ENCODE measurements at places on chromosomes 3 and 15.

DNA sequence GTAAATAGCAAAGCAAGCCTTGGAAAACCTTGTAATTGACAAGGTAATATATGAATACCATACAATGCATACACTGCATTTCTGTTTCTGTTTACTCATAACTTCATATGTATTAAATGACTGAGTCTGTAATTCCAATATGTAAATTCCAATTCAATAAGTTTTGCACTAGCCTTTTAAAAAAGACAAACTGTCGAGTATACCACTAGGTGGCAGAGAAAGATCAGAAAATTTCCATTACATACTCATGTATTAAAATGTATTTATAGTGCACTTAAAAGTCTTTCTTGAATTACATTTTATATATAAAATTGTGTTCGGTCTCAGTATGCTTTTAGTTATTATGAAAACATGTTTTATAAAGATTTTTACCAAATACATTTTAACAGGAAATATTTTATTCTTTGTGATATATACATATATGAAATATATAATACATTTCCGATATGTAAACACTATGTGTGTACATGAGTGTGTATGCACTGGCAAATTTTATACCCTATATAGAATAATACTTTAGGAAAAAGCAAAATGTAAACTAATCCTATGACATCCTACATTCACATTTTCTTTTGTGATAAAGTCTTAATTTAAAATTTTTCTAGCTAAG, 216.8 kb downstream of the VGLL3 start:
- DNase-seq: no peak

DNA sequence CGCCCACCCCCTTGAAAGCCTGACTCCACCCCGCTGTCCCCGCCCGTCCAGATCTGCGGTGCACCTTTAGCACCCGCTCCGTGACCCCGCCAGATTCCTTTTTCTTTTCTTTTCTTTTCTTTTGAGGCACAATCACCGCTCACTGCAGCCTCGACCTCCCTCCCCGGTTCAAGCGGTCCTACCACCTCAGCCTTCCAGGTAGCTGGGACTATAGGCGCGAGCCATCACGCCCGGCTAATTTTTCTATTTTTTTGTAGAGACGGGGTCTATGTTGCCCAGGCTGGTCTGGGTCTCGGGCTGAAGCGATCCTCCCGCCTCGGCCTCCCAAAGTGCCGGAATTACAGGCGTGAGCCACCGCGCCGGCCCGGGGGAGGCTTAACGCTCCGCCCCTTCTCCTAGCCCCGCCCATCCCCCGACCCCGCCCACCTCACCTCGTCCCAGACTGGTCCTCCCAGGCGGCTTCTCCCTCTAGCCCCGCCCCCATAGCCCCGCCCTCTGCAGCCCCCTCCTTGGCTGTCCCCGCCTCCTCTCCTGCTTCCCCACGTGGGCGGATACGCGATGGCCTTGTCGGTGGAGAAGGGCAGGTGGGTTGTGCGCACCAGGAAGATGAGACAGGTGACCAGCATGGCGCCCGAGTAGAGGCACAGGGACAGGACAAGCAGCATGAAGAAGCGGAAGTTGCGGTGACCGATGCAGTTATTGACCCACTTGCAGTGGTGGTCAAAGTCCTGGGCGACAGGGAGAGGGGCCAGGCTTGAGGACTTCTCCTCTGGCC, 3.2 kb downstream of the ZDHHC19 start:
- peak; percentile 47 for DNase-seq

DNA sequence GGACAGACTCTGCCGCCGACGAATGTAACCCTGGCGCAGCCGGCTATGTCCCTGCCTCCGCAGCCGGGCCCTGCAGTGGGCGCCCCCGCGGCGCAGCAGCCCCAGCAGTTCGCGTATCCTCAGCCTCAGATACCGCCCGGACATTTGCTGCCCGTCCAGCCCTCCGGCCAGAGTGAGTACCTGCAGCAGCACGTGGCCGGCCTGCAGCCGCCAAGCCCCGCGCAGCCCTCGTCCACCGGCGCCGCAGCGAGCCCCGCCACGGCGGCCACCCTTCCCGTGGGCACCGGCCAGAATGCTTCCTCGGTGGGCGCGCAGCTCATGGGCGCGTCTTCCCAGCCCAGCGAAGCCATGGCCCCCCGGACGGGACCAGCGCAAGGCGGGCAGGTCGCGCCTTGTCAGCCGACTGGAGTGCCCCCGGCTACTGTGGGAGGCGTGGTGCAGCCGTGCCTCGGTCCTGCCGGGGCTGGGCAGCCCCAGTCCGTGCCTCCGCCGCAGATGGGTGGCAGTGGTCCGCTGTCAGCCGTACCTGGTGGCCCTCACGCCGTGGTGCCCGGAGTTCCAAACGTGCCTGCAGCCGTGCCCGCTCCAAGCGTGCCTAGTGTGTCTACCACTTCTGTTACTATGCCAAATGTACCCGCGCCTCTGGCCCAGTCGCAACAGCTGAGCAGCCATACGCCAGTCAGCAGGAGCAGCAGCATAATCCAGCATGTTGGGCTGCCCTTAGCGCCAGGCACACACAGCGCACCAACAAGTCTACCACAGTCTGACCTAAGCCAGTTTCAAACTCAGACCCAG, 2.4 kb downstream of the TSC22D2 start:
- peak; percentile 8 for DNase-seq

DNA sequence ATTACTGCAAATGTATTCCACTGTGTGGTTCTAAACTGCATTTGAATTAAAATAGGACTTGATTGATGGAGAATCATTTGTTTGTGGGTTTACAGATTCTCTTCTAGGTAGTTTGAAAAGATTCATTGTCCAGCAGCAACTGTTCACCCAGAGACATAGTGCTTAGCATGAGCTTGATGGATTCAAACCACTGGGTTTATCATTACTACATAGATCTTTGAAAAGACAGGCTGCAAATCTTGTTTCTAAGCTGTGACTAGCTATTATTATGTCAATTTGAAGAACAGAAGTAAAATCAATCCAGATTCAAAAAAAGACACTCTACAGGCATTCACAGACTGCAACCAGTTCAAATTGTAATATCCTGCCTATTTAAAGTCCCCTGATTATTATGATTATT, 49.8 kb downstream of the MBNL1 start:
- DNase-seq: no peak

GRCh38 chr15:90364251-90364650, 12.2 kb downstream of the ZNF774 start:
- DNase-seq: no peak

- DNase-seq: no peak
Measured at GRCh38 chr3:161556533-161556932, 59.9 kb downstream of the OTOL1 start.

DNA sequence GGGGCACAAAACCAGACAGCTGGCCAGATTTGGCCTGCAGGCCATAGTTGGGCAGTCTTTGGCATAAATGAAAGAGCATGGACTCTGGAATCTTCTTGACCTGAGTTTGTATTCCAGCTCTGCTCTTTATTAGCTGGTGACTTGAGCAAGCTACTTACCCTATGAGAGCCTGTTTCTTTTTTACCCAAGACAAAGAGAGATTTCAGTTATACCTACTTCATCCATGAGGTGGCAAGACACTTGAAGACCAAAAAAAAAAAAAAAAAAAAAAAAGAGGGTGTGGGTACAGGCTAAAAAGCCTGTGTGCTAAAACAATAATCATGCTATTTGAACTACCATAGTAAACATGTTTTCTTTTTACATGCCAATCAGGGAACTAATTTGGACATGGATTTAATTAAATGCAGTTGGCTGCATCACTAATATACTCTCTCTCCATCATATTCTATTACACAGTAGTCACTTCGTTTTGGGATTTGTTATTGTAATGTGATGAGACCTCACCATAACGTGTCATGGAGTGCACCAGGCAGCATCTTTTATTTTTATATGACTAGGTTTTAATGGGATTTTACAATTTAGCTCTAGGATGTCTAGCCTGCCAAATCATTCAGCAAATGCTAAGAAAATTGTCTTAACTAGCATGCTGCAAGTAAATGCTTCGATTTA, 109.2 kb upstream of the FHIT start:
- DNase-seq: no peak

DNA sequence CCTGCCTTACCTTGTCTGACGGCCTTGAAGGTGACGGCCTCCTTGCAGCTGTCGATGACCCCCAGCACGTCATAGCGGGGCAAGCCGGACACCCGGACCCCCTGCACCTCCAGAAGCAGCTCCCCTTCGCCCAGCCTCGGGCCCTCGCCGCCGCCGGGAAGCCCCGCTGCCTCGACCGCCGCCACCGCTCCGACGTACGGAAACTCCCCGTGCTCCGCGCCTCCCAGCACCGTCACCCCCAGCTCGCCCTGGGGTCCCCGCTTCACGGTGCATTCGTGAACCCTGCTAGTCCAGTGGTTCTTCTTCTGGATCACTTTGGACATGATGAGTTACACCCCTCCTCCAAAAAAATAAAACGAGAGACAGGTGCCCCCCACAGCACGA, 740 bp downstream of the MAGI1 start:
- no peak for DNase-seq

DNA sequence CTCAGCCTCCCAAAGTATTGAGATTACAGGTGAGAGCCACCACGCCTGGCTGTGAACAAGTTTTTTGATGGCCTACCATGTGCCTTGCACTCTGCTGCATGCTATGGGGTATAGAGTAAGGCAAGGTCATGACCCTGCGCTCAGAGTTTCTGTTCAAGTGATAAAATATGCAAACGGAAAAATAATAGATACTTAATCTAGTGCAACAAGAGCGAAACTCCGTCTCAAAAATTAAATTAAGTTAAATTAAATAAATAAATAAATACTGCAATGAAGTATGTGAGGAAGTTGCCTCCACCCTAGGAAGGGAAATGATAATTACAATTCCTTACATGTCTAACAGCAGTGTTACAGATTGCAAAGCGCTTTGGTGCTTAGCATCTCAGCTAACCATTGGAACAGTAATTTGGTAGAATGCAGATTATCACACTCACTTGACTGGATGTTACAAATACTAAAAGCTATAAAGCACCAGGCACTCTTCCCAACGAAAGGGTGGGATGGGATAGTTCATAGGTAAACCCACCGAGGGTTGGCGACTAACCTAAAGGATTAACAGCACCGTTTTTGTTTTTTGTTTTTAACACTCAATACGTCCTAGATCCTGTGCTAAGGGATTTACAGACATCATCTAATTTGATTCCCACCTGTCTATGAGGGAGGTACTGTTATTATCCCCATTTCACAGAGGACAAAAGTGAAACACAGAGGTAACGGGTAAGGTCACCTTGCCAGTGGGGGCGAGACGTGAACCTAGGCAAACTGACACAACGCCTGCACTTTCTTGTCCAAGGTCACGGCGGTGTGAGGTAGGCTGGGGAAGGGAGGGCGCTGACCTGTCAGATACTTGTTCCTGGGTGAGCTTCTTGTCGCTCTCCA, 793 bp upstream of the FANCD2 start:
- DNase-seq: no peak

DNA sequence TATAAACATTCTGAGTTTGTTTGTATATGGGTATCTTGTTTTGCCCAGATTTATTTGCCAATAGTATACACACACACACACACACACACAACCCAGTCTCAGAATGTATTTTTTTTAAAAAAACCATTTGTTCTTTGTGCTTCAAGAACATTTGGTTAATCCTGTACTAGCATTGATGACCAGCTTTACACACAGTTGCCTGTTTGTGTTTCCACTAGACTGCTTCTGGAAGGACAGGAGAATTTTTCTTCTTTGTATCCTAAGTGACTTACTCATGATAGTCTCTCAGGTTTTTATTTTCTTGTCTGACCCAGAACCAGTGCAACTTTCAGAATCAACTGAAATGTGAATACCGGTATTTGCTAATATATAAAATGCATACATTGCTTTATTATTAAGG, 40.5 kb downstream of the U2SURP start:
- no peak for DNase-seq

DNA sequence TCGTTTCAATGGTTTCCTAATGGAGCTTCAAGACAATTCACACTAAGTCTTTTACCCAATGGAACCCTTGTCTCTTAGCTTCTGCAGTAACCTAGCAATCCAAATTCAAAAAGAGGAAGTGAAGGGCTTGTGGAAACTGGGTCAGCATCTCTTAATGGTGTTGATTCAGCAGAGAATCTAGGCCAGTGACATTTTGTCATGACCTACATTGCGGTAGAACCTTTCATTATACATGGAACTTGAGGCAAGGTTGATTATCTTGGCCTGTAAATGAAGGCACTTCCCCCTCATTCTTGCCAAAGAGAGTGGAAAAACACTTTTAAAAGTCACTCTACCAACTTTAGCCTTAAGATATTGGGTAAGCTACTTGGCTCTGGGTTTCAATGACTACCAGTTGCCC, 42.8 kb downstream of the C2CD4B start:
- DNase-seq: peak; percentile 47

- DNase-seq: no peak
Measured at GRCh38 chr3:186142393-186142932, 33.6 kb upstream of the ETV5 start.

- DNase-seq: no peak
Measured at GRCh38 chr3:107919239-107919638, 171.6 kb downstream of the CD47 start.

DNA sequence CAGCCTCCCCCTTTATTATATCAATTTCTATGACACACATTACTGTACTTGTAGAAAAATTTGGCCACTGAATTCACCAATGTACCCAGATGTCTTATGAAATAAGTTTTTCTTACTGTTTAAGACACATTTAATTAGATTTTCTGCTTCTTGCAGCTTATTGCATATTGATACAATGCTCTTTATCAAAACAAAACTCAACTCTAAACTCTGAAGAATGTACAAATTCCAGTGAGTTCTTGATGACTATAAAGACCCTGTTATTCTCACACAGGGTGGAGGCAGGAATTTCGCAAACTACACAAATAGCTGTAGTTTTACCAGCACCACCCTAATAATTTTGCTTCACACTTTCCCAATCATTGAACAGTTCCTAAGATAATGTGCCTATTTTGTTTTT, 22.0 kb downstream of the CMTM6 start:
- DNase-seq: no peak

DNA sequence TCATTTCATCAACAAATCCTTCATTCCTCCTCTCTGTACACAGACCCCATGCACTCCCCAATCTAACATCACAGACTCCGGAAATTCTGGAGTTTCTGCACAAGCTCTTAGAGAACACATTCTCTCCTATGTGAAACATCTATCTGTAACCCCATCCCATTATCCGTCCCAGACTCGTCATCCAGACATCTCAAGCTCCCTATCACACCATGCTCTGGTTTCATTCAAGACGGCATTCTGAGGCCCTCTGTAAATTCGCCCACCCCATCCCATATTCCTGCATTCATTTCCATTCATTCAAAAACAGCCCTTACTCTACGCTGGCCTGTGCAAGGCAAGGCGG, 575 bp downstream of the LEO1 start:
- no peak for DNase-seq

DNA sequence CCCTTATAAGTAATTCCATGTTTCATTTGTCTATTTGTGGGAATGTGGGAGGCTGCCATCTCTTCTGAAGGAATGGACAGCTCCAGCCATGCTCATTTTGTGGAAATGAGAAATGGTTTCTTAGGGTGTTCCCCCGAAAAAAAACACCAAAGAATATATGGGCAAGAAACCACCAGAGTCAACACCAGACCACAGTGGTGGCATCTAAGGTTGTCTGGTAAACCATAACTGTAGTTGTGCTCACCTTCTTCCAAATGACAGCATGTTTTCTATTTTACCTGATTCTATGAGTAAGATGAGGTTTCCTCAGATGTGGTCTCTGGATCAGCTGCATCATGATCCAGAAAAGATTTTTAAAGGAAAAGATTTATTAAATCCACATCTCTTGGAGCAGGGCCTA, 217.0 kb upstream of the C2CD4B start:
- DNase-seq: no peak

GRCh38 chr3:108079877-108080276, 11.0 kb downstream of the CD47 start:
- DNase-seq: no peak

GRCh38 chr3:46092702-46093080, 65.4 kb upstream of the XCR1 start:
- no peak for DNase-seq

Data from CD4-positive, alpha-beta T cell treated with Interleukin-2 at 100 ng/mL for 4 hours (primary cell).